ENCODE measurements at places on chromosomes 4 and X.

DNA sequence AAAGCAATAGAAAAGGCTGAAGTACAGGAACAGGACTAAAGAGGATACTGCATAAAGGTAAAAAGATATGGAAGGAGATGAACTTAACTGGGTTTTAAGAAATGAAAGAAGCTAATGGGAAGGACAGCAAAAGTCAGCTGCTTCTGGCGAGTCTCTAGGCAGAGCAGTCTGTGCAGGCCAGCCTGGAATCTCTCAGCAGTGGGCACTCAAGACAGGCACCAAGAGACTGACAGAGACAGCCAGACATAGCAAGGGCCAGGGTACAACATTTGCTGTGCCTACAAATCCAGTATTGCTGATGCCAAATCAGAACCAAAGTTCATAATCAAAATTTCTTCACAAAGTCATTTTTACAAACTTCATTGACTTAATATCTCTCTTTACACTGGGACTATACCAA lies 62.4 kb downstream of the SPOCK3 start:
- no peak for DNase-seq

DNA sequence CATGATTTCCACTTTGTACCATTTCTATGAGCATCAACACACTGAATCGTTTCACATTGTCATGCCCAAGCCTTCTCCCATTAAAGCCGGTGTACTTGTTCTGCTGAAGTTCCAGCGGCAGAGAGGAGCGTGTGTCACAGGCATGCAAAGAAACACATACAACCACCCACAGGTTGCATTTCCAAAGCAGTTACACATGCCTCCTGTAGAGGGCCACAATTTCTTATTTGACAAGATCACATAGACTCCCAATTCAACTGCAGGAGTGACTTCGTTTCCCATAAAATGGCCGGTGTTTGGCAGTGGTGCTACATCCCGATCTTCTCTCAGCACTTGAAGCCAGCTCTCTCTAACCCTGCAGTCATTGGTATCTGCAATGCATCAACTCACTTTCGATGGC lies 992.6 kb downstream of the NLGN4X start:
- DNase-seq: no peak

DNA sequence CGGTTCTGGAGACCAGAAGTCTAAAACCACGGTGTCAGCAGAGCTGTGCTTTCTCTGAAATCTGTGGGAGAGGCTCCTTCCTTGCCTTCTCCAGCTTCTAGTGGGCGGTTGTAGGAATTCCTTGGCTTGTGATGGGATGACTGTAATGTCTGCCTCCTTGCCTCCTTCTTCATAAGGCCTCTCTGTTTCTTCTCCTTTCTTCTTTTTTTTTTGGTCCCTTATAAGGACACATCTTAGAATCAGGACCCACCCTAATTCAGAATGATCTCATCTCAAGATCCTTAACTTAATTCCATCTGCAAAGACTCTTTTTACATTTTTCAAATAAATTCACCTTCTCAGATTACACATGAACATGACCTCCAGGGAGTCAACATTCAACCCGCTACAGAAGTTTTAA lies 186.9 kb downstream of the STK32B start:
- no peak for DNase-seq

DNA sequence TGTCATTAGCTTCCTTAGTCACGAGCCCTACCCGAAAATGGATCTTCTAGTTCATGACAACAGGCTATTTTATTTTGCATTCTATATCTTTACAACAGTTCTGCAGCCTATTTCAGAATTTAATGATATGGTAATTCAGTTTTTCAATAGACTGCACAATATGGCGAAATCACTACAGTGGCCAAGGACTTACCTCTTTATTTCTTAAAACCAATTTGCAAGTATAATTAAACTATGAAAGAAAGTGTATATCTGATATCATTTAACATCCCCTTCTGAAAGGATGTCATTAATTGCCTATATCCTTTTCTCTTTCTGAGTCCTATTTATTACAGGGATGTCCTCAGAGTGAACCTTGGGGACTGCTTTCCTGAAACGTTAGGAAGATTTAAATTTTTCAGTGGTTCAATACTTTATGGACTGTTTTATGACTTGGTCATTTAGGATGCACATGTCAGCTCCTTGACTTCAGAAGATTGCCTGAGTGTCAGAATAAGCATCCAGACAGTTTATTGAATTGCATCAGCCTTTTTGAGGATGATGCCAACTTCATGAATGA lies 190.8 kb upstream of the GEMIN8 start:
- DNase-seq: no peak
